ENCODE measurements at places on chromosomes 11 and 22. TPM values are rescaled to one million over a fixed set of nuclear protein-coding genes. Genes with fewer than 3 reads are reported as not detected.

- no peak overlapping the region for H3K4me3 ChIP-seq
- H3K36me3 ChIP-seq, result no peaks in the 10 kb centered on the region
- H3K4me1 ChIP-seq, result peaks cover 37% of the 10 kb centered on the region
- H3K27me3 ChIP-seq, result no peaks in the 10 kb centered on the region
- H3K27ac ChIP-seq, result no peak overlapping the region
- no peak for DNase-seq
Measured at GRCh38 chr11:117906126-117906525, 23.1 kb downstream of the TMPRSS13 start.

- H3K27me3 ChIP-seq, result no peaks in the 10 kb centered on the region
- no peaks in the 10 kb centered on the region for H3K4me1 ChIP-seq
- no peak overlapping the region for H3K4me3 ChIP-seq
- H3K27ac ChIP-seq, result no peak overlapping the region
Measured at GRCh38 chr11:71255800-71256479, 3.6 kb upstream of the SHANK2 start.

GRCh38 chr11:94519478-94520084, 7.3 kb downstream of the C11orf97 start:
- H3K27ac ChIP-seq, result no peak overlapping the region
- H3K4me3 ChIP-seq, result no peak overlapping the region
- H3K36me3 ChIP-seq, result no peaks in the 10 kb centered on the region
- H3K4me1 ChIP-seq, result no peaks in the 10 kb centered on the region

GRCh38 chr11:67576735-67577475, 6.7 kb upstream of the GSTP1 start:
- no peak for DNase-seq
- H3K27ac ChIP-seq, result no peak overlapping the region
- H3K4me1 ChIP-seq, result peaks cover 43% of the 10 kb centered on the region

The TUBA8 gene
- polyA plus RNA-seq, result 1.6 TPM

The KIF18A gene
- polyA plus RNA-seq, result 0.22 TPM

The SYT12 gene
- 0.22 TPM for polyA plus RNA-seq

The SCARF2 gene
- 0.22 TPM for polyA plus RNA-seq

The SAA1 gene
- polyA plus RNA-seq, result 3.0 TPM

All from small intestine (tissue), 16 donors.